ENCODE measurements at places on chromosomes 1 and 21.

DNA sequence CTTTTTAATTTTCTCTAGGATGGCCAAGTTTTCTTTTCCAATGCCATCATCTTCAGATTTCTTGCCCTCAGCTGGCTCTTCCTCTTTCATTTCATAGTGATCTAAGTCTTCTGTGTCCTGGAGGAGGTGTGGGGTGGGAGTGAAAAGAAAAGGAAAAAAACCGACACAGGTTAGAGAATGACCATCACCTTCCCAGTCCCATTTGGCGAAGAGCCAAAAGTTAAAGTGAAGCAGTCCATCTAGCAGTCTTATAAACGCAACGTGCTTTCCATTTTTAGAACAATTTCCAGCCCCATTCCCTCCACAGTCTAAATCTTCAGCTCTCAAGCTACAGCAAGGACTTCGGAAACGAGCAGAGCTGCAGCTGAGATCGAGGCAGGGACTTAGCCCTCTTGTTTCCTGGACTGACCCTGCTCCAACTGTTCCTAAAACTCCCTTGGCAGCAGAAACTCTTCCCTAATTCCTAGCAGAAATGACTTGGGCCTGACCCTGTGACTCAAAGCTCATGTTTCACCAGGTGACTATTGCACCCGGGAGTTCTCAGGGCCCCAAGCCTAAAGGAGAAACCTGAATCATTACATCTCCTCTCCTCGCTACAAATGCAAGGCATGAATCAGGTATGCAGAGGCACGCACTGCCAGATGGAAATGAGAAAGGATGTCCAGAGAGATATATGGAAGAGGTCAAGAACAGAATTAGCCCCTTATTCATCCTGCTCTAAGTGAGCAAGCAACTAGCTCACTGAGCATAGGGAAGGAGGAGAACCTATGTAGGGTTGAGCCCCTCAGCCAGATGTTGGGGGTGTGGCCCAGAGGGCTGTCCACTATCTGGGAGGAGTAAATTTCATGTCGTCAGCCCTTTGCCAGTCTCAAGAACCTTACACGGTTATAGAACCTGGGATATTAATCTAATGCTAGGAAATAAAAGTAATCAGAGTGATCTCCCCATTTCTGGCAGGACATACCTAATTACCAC, 5.1 kb downstream of the UBE2Q1 start:
- DNase-seq, result no peak

DNA sequence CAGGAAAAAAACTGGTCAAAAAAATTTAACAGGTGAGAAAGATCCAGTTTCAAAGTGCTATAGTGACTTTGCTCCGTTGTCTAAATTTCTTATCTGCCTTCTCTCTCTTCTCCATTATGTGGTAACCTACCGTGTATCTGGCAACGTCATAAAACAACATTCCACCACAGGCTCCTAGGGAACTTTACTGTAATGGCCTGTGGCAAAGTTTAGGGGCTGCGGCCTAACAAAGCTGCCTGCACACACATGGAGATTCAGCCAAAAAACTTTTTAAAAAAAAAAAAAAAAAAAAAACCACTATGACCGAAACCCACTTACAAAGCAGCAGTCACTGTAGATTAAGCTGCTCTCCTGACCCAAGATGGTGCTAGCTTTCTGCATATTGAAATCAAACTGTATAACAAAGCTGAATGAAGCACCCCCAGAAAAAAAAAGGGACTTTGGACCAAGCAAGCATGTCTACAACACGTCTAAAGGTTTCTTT, 202.6 kb downstream of the SLC45A1 start:
- no peak for DNase-seq

GRCh38 chr1:18855573-18855972, 3.9 kb downstream of the TAS1R2 start:
- no peak for DNase-seq

- DNase-seq, result no peak
Observed at GRCh38 chr1:92045766-92046495, 16.1 kb downstream of the EPHX4 start.

GRCh38 chr1:161200421-161200991, 1.7 kb upstream of the ADAMTS4 start:
- DNase-seq, result no peak

DNA sequence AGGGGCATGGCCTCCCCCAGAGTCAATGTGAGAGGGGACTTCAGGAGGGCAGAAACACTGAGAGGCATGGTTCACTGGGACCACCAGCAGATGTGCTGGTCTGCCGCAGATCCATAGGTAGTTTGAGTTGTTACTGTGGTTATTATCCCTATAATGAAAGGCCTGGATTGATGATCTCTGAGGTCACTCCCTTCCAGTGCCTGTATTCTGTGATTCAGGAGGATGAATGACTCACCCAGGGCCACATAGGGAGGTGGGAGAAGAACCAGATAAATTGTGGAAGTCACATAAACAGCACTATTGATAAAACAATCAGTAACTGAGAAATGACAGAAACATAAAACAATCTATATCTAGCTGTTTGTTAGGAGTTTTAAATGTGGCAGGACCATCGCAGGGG, 22.7 kb upstream of the ACTL8 start:
- no peak for DNase-seq

DNA sequence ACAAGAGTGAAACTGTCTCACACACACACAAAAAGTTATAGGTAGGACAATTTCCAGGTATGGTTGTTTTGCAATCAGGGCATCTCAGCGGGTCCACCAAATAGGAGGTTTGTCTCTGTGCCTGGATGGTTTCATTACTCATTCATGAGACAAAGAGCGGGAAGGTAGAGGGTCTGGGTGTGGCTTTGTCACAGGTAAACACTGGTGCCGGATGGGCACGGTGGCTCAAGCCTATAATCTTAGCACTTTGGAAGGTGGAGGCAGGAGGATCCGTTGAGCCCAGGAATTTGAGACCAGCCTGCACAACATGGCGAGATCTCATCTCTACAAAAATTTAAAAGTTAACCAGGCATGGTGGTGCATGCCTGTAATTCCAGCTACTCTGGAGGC, 16.3 kb upstream of the ERVH48-1 start:
- no peak for DNase-seq

GRCh38 chr1:225808136-225808535, 1.8 kb upstream of the EPHX1 start:
- DNase-seq, result no peak

GRCh38 chr1:115642168-115643072, 650 bp downstream of the VANGL1 start:
- DNase-seq, result no peak

GRCh38 chr1:205188596-205188995, 22.9 kb downstream of the DSTYK start:
- no peak for DNase-seq

- no peak for DNase-seq
Observed at GRCh38 chr1:113416496-113416895, 26.2 kb downstream of the MAGI3 start.

- no peak for DNase-seq
Observed at GRCh38 chr1:94629259-94630181, 88.0 kb upstream of the F3 start.

GRCh38 chr1:230773396-230774033, 26.3 kb downstream of the CAPN9 start:
- no peak for DNase-seq

DNA sequence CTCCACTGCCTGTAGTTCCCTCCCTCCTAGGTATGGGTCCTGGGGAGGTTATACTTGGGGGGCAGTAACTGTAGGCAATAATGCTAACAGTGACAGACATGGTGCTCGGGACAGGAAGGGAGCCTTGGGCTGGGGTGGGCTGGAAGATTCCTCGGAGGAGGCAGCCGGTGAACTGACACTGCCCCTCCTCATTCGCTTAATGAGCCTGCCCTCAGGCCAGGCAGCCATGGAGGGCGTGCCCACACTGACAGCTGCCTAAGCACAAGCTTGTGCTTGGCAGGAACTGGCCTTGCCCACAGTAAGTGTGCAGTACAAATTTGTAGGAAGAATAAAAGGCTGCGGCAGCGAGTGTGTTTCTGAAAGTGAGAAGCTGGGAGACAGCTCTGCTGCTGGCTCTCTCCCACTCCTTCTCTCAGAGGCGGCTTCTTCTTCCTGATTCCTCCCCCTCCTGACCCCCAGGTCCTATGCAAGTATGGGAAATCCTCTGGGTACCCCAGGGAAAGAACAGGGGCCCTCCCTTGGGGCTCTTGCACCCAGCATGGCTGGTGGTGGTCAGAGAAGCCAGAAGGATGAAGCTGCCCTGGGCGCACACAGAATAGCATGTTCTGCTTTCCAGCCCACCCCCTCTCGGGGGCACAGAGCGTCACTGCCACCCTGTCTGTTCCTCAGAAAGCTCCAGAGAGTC, 23.6 kb downstream of the OPTC start:
- DNase-seq, result no peak

DNA sequence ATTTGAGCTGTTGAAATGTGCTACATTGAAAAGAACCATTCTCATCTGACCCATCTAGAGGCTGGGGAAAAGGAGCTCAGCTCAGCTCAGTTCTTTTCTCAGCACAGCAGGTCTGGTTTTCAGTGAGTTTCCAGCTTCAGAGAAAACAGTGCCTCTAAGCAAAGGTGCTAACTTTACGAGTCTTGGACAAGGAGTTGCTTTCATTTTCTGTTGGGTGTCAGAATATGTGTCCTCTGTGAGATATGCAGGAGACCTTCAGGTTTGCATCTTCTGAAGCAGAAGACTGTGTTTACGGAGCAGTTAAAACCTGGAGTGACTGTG, 321.3 kb upstream of the USP24 start:
- no peak for DNase-seq

- no peak for DNase-seq
Observed at GRCh38 chr1:21926814-21927532, 10.1 kb downstream of the HSPG2 start.

GRCh38 chr1:221994274-221994698, 252.4 kb upstream of the DUSP10 start:
- DNase-seq, result no peak

DNA sequence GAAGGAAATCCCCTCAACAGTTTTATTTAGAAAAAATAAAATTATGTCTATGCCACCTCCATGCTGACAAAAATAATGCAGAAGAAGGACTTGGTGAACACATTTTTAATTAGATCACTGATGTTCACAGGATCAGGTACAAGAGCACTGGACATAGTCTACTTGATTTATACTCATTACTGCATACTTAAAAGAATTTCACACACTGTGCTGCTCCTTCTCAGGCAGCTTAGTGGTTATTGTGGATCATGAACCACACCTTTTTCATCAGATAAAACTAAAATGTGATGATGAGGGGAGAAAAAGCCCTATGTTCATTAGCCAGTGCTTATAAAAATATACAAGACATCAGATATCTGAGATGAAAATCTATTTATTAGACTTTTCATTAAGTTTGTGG, 103.3 kb upstream of the DPH5 start:
- no peak for DNase-seq

- DNase-seq, result no peak
Observed at GRCh38 chr1:183070923-183071618, 47.9 kb downstream of the LAMC1 start.

DNA sequence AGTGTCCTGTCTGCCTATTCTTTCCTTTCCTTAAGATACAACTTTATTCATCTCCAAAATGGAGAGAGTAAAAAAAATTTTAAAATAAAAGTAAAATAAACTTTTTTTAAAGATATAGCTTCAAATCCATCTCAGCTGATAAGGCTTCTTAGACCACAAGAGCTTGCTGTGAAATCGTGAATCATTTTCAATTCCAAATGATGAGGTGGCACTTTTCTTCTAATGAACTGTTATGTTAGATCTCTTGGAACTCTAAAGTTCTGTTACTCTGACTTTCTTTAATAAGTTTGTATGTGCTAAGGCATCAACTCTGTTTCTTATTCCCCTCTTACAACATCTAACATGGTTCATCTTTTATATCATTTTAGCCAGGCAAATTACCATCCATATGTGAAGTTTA, 4.5 kb downstream of the SH3GLB1 start:
- DNase-seq, result no peak

- no peak for DNase-seq
Observed at GRCh38 chr1:206985162-206985749, 15.0 kb upstream of the FCAMR start.

DNA sequence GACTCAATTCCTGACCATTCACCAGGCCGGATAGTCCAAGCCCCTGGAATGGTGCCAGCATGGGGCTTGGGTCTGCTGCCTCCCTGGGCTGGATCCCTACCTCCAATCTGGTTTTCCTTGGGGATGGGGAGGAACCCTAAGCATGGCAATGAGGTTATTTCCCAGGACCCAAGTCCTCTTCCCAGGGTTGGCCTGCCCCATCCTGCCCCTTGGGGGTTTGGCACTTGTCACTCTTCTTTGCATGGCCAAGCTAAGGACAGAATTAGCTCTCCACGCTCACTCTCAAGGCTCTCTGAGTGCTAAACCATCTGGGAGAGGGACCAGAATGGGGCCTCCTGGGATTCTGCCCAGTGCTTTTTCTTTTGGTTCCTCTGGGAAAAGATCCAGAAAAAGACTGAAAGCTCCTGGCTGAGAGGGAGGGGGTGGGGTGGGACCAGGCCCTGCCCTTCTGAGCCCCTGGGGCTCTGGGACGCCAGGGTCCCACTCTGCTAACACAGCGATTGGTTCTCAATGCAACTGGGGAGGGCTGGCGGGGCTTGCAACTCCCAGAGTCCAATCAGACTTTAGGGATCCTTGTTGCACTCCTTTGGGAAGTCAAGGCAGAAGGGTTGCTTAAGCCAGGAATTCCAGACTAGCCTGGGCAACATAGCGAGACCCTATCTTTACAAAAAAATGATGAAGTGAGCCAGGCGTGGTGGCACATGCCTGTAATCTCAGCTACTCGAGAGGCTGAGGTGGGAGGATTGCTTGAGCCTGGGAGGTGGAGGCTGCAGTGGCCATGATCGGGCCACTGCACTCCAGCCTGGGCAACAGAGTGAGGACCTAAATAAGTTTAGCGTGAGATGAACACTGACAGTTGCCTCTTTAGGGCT, 52.7 kb downstream of the DHRS3 start:
- DNase-seq, result no peak

DNA sequence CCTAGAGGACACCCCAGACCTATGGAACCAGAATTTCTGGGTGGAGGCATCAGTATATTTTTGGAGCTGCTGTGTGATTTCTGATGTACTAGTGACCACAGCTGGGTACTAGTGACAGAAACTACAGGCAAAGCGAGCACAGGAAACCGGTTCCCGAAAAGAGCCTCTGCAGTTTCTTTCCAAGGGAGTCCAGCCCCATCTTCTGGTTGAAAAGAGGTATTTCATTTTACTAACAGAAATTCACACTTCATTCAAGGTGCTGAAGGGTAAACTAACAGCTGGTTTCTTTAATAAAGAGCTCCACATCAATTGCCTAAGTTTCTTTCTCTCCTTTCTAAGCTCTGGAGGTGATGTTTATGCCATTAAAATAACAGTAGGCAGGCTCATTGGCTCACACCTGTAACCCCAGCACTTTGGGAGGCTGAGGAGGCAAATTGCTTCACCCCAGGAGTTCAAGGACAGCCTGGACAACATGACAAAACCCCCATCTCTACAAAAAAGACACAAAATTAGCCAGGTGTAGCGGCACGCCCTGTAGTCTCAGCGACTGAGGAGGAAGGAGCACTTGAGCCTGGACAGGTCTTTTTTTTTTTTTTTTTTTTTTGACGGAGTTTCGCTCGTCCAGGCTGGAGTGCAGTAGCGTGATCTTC, 22.0 kb downstream of the THAP3 start:
- DNase-seq, result no peak

DNA sequence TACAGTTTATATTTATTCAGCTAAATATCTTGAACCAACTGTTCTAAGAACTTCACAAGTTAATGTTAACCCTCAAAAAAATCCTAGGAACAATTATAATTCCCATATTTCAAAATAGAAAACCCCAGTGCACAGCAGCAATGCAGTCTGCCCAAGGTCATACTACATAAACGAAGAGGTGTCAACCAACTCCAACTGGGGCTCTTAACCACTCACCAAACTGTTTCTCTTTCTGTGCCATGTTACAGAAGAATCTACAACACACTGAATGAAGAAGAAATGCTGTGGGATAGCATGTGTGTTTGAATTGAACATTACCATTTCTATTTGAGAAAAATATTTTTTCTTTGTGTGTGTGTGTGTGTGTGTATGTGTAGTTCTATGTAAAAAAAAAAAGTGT, 35.7 kb downstream of the EIF4G3 start:
- DNase-seq, result no peak
